SJCRH30 (cell line): ENCODE measurements at places on chromosomes 16 and 17. TPM values are rescaled to one million over a fixed set of nuclear protein-coding genes. Genes with fewer than 3 reads are reported as not detected.

GLIS2 gene
- total RNA-seq = 1.6 and 1.9 TPM in 2 replicates

LRRC45 gene
- total RNA-seq = 17.3 and 21.3 TPM in 2 replicates

ATP1B2 gene
- total RNA-seq = 0.04 and 0.10 TPM in 2 replicates

CFAP119 gene
- total RNA-seq = 4.1 and 4.2 TPM in 2 replicates

ZNF423 gene
- 6.7 and 7.9 TPM in 2 replicates for total RNA-seq

CHP2 gene
- total RNA-seq = not detected in 2 replicates

RNF43 gene
- not detected in 2 replicates for total RNA-seq

SLC5A10 gene
- not detected in 2 replicates for total RNA-seq
